ENCODE measurements at places on chromosomes 4 and X.
A peak's percentile ranks its signal among the peaks of the same experiment; 100 is the strongest.

- DNase-seq = peak; percentile 17
These were observed 570.7 kb downstream of the BCOR start for GRCh38 chrX:39527025-39527424.

- DNase-seq = no peak
These were observed 1.1 kb upstream of the RAB40A start for GRCh38 chrX:103520386-103520785.

DNA sequence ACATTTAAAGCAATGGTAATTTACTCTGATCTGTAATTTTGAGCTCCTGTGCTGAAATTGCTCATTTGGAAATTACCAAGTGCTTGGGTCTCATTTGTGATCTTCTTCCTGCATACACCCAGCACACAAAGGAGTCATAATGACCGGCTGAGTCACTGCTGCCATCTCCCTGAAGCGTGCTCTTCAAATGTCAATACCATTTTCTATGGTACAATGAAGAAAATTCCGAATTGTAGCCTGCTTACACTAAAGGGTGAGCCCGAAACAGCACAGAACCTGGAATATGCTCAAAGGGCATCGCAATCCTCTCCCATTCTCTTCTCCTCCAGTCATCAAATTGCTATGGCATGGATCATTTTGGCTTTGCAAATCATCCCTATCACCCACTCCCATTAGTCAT lies 140.5 kb downstream of the GRIA3 start:
- no peak for DNase-seq

DNA sequence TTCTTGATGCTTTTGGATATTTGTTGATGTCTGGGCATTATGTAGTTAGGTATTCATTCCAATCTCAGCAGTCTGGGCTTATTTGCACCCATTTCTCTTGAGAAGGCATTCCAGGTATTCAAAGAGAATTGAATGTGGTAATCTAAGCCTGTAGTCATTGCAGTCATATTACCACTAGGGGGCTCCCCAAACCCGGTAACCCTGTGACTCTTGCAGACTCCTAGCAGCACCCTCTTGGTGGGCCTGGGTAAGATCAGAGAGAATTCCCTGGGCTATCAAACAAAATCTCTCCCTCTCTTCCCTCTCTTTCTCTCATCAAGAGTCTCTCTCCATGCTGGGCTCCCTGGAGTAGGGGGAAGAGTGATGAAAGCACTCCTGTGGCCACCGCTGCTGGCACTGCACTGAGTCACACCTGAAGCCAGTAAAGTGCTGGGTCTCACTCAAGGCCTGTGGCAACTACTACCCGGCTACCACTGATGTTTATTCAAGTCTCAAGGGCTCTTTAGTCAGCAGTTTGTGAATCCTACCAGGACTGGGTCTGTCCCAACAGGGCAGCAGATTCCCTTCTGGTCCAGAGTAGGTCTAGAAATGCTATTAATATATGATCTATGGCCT lies 187.7 kb upstream of the NUDT10 start:
- no peak for DNase-seq

GRCh38 chr4:13546142-13546940 lies 2.0 kb upstream of the NKX3-2 start:
- DNase-seq = no peak

DNA sequence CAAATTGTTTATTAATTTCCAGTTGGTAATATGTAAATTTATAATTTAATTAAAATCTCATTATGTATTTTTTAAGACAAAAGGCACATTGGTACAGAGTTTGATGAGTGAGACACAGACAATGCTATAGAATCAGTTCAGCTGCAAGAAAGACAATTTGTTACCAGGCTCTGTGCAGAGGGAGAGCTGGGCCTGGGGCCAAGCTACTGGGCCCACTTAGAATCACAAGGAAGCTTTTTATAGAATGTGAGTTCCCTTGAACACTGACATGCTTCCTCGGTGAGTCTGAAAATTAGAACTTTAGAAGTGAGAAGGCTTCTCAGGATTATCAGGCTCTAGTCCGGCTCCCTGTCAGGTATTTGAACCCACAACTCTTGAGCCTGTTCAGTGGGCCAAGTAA lies 129.0 kb downstream of the AFF2 start:
- DNase-seq = no peak

GRCh38 chr4:114019969-114020358 lies 40.5 kb upstream of the ARSJ start:
- DNase-seq = no peak

DNA sequence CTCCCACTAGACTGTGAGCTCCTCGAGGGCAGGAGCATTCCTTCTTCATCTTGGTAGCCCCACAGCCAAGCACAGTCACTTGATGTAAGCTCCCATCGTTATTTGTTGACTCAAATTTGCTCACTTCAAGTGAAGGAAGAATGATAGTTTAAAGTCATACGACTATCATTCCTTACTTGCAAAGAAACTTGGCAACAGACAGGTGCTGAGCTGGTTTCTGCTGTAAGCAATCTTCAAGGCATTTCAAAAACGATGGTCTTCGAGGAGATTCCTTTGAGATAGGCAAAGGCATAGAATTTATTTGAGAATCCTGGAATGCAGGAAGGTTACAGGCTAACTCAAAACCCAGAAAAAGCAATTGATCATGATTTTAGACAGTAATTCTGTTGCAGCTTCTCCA lies 64.8 kb downstream of the QDPR start:
- no peak for DNase-seq

DNA sequence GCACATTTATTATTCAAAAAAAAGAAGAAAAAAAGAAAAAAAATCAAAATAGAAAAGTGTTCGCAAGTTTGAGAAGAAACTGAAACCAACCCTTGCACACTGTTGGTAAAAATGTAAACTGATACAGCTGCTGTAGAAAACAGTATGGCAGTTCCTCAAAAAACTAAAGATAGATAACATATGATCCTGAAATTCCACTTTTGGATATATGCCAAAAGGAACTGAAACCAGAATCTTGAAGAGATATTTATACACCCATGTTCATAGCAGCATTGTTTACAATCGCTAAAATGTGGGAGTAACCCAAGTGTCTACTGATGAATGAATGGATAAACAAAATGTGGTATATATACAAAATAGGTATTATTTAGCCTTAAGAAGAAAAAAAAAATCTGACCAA lies 155.4 kb downstream of the TBCK start:
- DNase-seq = no peak

- DNase-seq = no peak
These were observed 84.8 kb downstream of the TNIP2 start for GRCh38 chr4:2671267-2671895.

DNA sequence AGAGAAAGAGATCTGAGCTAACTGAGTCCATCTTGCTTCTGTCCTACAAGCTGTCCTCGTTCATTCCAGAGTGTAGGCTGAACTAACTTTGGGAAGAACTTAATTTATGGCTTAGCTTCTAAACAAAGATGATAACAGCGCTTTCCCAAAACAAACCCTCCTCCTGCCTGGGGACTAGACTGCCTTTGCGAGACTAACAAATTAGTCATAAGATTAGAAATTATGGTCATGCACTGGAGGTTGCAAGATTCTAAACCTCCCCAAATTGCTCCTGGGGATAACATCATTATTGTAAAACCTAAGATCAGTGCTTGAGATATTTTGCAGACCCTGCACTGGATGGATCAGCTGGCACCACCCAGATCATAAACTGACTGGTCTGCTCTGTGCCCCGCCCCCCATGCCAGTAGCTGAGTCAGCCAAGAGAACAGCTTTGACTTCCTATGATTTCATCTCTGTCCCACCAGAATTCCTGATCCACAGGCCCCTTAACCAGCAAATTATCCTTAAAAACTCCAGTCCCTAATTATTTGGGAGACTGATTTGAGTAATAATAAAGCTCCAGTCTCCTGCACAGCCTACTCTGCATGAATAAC lies 883.3 kb downstream of the TRIML1 start:
- peak; percentile 14 for DNase-seq

DNA sequence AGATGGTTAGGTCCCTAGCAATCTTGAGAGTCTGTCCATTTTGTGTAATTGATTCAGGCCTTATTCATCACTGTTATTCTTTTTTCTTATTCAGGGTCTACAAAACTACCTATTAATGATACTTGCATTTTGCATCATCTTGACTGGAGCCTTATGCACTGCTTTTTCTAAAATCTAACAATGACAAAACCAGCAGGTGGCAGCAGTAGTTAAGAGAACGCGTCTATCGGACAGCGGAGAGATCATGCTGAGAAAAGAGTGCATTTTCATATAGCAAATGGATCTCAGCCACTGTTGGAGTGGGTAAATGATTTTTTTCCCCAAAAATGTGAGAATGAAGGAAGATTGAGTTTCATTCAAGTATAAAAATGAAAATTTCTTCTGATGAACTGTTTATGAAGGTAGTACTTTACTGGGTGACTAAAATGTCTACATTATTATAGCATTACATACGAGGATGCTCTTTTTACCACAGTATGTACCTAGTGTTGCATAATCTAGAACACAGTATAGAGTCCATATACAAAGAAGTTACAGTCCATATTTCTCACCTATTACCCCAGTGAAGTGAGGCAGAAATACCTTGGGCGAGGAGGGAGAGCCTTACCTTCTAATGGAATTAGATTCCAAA lies 43.2 kb downstream of the TMEM144 start:
- DNase-seq = peak; percentile 21

- DNase-seq = no peak
These were observed 83.1 kb upstream of the SPIN4 start for GRCh38 chrX:63434206-63434605.

GRCh38 chr4:142278171-142278570 lies 567.9 kb downstream of the INPP4B start:
- no peak for DNase-seq

GRCh38 chr4:175973027-175973923 lies 92.4 kb upstream of the WDR17 start:
- DNase-seq = no peak

GRCh38 chr4:45409536-45409935 lies 683.2 kb upstream of the GNPDA2 start:
- no peak for DNase-seq

DNA sequence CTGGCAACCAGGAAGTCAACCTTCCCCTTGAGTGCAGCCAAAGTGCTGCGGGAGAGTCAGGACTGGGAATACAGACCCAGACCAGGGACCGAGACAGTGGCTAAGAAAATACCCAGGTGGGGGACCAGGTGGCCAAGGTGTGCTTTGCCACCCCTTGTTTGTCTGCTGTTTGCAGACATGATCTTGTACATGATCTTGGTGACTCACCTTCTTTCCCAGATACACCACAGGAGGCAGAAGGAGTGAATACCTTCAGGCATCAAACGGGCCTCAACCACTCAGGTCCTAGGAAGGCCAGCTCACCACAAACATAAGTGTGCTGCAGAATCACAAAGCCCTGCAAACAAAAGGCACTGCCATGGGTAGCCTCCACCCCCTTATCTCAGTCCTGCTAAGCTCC lies 62.0 kb downstream of the CNGA2 start:
- no peak for DNase-seq

- no peak for DNase-seq
These were observed 106.4 kb upstream of the SCOC start for GRCh38 chr4:140266958-140267568.

DNA sequence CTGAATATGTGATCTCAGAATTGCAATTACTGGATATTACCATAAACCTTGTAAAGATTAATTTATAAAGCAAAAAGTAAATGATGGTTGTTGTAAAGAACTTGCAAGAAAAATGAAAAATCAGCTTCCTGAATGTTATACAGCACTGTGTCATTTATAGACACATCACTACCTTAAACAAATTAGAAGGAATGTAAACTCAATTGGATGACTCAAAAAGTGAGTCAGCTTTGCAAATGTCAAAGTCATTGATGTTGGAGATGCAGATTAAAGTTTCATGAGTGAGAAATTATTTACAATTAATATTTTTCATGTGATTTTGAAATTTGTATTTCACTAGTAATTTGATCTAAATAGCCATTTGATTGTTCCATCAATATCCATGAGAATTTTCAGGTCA lies 193.2 kb downstream of the RAPGEF2 start:
- no peak for DNase-seq

- no peak for DNase-seq
These were observed 82.6 kb downstream of the LUZP4 start for GRCh38 chrX:115372152-115372551.

DNA sequence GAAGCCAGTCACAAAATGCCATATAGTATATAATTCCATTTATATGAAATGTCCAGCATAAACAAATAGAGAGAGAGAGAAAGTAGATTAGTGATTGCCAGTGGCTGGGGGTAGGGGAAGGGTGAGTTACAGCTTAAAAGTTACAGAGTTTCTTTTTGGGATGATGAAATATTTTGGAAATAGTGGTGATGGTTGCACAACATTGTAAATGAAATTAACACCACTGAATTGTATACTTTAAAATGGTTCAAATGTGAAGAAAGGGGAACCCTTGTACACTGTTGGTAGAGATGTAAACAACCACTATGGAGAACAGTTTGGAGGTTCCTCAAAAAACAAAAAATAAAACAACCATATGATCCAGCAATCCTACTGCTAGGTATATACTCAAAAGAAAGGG lies 131.2 kb upstream of the GPC4 start:
- DNase-seq = no peak

DNA sequence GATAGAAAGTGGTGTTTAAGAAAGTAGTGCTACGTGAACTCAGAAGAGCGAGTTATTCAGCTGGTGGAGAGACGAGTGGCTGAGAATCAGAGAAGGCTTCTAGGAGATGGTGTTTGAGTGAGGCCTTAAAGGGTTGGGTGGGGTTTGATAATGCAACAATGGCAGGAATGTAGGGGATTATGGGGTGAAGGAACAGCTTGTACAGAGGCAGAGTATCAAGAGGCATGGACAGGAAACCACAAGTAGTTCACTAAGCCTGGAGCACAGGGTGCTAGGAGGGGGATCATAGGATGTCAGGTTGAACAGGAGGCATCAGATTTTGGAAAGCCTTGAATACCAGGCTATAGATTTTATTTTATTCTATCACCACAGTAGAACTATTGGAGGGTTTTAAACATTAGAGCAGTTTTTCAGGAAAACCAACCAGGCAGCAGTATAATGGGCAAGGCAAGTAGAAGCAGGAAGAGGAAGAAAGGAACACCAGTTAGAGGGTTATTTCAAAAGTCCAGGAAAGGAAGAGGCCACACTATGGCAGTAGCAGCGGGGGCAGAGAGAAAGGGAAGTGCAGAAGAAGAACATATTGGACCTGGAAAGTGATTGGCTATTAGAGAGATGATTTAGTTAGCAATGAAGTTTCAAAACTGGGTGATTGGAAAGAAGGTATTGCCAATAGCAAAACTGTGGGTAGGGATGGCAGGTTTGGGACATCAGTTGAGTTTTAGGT lies 99.2 kb downstream of the DOCK11 start:
- no peak for DNase-seq

DNA sequence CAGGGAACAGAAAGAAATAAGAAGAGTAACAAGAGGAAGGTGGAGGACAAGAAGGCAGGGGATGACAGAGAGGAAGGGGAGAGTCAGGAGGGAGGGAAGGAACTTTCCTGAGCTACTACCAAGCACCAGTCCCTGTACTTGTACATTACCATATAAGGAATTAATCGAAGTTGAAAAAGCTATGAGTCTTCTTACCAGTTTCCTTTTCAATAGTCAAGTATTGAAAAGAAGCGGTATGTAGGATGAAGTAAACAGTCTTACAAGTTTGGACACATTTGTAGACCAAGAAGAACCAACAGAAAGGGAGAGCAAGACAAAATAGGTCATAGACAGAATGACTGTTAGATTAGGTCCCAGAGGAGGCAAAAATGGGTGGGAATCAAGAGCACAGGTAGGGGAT lies 629.7 kb upstream of the DIPK2B start:
- no peak for DNase-seq

Measured in AG09309 (cell line).